Hematopoietic multipotent progenitor cell treated with erythropoietin and hydrocortisone succinate and interleukin-3 and kit ligand, for 17 days (in vitro differentiated cells): ENCODE measurements at places on chromosomes 4 and X.

DNA sequence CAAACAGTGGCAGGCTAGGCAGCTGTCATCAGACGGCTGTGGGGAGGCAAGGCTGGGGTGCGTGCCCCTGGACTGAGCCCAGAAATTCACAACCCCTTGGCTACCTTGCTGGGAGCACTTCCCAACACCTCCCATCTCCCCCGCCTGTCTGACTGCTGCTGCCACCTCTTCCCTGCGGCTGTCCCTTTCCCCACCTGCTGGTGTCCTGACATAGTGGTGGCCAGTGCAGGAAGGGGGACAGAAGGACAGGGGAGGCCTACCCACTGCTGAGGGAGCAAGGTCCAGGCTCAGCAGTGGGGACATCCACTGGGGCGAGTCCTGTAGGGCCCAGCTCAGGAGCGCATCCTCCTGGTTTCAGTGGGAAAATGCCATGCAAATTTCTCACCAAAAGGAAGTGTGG, 3.4 kb downstream of the ABCD1 start:
- no peak for DNase-seq

DNA sequence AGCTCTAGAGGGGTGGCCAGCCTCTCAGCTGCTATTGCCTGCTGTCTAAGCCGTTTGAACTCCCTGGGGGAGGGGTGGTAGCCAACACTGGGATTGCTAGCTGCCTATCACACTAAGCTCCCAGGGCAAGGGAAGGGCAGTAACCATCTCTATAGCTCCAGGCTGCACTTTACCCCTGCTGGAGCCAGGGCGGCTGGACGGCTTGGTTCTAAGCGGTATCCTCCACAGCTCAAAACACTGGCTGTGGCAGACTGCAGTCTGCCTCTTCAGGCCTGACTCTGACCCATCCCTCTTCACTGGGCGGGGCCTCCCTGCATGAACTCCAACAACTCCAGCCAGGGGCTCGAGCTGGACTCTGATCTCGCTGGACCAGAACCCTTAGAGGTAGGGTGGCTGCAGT, 55.3 kb upstream of the GNRHR start:
- no peak for DNase-seq

DNA sequence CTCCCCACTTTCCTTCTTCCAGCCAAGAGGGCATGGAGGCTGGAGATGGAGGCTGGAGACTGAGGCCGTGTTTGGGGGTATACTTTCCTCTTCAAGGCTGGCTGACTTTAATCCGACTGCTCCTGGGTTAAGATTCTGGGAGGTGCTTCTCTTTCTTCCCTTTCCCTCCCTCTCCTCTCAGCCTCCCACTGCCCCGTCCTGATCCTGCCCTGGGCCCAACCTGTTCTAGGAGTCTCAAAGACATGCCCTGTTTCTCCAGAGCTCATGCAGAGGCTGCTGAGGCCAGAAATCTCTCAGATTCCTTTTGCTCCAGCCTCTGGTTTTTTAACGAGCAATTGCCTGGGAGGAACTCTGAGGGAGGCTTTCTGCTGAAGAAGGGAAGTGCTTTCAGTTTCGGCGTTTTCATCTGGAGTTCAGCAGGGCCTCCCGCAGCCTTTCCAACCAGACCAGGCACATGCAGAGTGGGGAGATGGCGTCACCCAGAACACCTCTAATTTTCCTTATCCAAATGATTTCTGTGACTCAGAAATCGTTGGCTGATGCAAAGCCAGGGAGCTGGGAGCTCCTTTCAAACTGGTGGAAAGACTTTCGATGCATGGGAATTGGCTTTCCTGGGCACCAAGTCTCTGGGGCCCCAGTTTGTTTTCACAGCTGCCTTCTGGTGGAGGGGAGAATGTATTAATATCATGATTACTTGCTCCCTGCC, 34.5 kb upstream of the FAM9C start:
- no peak for DNase-seq

- no peak for DNase-seq
Measured at GRCh38 chr4:16027626-16028025, 56.2 kb downstream of the PROM1 start.
